Immature natural killer cell (primary cell): ENCODE measurements at places on chromosomes 1 and 21. TPM values are rescaled to one million over a fixed set of nuclear protein-coding genes. Genes with fewer than 3 reads are reported as not detected.
A peak's percentile ranks its signal among the peaks of the same experiment; 100 is the strongest.

The VWA5B1 gene
- not detected for polyA plus RNA-seq

GRCh38 chr1:153919876-153920852 is 2.6 kb downstream of the GATAD2B start:
- DNase-seq = peak; percentile 54

DNA sequence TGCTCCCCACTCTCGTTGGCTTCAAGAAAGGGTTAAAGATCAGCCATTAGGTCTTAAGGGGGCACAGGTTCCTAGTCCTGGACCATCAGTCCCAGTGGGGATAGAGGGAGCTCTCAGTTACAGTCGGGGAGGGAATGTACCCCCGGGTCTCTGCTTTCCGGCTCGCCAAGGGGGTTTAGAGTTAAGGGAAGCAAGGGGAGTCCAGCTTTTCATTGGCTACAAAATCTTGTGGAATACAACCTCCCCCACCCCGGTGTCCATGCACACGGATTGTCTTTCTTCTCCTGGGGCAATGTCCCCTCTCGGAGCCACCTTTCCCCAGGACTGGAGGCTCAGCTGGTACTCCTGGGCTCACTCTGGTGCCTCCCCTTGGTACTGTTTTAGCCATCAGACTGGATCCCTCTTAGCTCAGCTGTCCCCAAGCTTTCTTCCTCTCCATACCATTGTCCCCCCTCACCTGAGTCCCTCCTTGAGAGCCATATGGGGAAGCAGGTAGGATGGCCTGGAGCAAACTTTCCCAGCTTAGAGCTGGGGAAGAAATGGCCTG is at the start of gene A3GALT2:
Gene A3GALT2 (minus strand): TSS at position 480 of the 547 bp plus-strand sequence. CDS start 0 bp downstream, at position 480.
- no peak for DNase-seq

GRCh38 chr1:202240956-202241355 is 47.4 kb downstream of the LGR6 start:
- no peak for DNase-seq

DNA sequence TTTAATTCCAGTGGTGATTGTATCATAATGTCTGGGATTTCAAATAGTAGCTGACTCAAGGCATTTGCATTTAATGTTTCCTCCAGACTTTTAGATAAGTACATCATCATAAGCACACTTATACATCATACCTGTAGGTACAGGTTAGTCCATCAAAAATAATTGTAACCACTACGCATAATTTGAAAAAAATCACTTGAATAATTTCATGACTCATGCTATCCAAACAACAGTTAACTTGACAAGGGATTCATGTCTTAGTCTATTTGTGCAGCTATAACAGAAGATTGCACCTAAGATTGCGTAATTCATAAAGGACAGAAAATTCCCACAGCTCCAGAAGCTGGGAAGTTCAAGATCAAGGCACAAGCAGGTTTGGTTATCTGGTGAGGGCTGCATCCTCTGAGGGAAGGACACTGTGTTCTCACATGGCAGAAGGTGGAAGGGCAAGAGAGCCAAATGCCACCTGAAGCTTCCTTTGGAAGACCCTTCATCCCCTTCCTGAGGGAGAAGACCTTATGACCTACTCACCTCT is 801.7 kb upstream of the BRINP3 start:
- no peak for DNase-seq
